Effector CD8-positive, alpha-beta T cell (primary cell): ENCODE measurements at places on chromosomes 2 and 18.
A peak's percentile ranks its signal among the peaks of the same experiment; 100 is the strongest.

- no peak for DNase-seq
Observed at GRCh38 chr2:53498210-53498609, 269.4 kb upstream of the CHAC2 start.

DNA sequence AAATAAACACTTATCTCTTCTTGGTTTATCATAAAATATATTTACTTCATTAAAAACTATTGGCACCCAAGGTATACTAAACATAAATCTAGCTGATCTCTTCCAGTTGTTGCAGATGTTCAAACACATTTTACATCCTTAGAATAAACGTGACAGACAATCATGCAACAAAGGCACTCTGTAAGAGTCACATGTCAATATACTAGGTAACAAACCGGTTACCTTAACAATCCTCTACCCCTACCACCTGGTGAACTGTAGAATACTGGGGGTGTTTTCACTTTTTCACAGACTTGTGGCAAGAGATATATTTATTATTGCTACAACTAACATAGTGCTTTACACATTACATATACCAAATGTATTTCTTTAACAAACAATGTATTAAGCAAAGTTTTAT is 15.8 kb downstream of the STK17B start:
- DNase-seq, result no peak

GRCh38 chr2:60560734-60561644 is 7.5 kb upstream of the BCL11A start:
- no peak for DNase-seq

DNA sequence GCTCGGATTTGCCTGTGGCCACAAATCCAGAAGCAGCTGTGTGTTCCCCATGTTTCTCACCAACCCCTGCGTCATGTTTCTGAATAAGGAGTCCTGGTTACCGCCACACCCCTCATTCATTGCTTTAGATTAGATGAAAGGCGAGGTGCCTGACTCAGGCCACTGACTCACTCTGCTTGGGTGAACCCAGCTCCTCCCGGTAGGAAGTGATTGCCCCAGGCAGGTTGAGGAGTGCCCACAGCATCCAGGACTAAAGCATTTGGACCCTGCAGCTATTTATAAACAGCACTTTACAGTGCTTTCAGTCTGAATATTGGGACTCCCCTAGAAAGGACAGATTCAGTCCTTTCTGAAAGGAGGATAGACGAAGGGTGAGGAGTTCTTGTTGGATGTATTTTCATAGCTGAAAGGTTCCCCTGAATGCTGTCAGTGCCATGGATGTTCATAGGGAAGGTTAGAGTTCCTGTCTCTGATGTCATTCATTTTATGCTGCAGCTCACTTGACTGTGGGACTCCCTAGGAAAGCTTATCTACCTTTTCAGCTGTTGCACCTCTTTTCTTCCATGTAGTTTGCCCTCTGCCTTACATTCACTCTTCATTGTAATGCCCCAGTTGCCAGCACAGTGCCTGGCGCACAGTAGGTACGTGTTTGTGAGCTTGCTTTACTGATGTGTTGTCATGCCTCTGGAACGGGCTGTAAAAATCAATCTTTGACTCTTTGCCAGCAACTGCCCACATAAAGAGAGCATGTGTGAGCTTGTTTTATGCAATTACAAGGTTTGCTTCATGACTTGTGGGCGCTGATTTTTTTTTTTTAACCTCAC is 14.9 kb downstream of the ITGA6 start:
- DNase-seq, result peak; percentile 10

- DNase-seq, result no peak
Observed at GRCh38 chr18:45828917-45829811, 3.7 kb downstream of the SIGLEC15 start.

DNA sequence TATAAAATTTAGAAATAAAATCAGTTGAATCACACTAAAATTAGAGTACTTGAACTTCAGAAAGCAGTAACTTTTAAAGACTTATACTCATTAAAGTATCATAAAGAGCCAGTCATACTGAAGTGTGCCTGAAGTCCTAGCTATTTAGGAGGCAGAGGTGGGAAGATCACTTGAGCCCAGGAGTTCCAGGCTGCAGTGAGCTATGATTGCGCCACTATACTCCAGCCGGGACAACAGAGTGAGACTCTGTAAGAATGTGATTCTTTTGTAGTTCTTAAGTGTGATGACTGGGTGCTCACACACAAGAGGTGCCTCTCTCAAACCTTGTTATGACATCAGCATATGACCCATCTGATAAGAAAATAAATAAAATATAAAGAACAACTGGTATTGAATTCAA is 14.6 kb downstream of the TLK1 start:
- DNase-seq, result no peak

GRCh38 chr2:217666338-217666737 is 336.5 kb downstream of the TNS1 start:
- no peak for DNase-seq

DNA sequence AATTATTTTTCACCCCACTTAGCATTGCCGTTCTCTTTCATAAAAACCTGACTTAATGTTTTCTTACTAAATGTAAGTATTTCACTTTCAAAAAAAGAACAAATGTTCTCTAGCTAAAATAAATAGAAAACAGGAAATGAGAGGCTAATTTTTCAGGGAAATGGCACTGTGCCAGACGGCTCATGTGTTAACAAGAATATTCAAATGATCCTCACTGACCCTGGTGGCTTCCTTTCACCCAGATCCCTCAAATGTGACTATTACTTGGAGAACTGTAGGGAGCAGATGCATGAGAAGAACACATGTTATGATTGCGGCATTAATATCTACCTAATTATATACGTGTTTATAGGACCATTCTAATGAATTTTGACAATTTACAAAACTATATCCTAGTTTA is 827.7 kb downstream of the SOCS6 start:
- no peak for DNase-seq

DNA sequence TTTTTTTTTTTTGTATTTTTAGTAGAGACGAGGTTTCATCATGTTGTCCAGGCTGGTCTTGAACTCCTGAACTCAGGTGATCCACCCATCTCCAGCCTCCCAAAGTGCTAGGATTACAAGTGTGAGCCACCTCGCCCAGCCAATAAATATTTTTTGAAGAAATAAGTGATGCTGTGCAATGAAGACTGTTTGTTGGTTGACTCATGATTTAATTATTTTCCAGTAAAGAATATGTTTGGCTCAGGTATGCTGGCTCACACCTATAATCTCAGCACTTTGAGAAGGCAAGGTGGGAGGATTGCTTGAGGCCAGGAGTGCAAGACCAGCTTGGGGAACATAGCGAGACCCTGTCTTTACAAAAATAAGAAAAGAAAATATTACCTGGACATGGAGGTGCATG is 41.8 kb upstream of the LPIN2 start:
- no peak for DNase-seq

GRCh38 chr2:19810637-19811036 is 91.1 kb downstream of the TTC32 start:
- no peak for DNase-seq

DNA sequence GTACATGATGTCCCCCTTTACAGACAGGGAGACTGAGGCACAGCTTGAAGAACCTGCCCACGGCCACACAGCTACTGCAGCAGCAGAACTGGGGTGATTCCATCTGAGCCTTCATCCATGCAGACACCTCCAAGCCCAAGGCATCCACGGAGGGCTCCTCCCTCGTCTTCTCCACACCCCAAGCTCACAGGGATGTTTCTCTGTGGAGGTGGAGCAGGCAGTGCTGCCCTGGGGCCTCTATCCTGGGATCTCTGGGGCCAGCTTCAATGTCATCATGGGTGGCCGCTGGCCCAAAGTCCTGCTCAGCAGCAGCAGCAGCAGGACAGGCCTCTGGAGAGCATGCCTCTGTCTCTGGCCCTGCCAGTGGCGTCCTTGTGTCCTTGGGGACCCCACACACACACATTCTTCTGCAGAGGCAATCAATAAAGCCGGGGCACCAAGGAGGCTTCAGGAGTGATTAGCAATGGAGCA is 31.2 kb downstream of the ADI1 start:
- DNase-seq, result no peak

GRCh38 chr18:64180617-64181016 is 31.7 kb upstream of the LINC00305 start:
- no peak for DNase-seq

GRCh38 chr2:209519271-209519670 is 95.4 kb downstream of the MAP2 start:
- no peak for DNase-seq

DNA sequence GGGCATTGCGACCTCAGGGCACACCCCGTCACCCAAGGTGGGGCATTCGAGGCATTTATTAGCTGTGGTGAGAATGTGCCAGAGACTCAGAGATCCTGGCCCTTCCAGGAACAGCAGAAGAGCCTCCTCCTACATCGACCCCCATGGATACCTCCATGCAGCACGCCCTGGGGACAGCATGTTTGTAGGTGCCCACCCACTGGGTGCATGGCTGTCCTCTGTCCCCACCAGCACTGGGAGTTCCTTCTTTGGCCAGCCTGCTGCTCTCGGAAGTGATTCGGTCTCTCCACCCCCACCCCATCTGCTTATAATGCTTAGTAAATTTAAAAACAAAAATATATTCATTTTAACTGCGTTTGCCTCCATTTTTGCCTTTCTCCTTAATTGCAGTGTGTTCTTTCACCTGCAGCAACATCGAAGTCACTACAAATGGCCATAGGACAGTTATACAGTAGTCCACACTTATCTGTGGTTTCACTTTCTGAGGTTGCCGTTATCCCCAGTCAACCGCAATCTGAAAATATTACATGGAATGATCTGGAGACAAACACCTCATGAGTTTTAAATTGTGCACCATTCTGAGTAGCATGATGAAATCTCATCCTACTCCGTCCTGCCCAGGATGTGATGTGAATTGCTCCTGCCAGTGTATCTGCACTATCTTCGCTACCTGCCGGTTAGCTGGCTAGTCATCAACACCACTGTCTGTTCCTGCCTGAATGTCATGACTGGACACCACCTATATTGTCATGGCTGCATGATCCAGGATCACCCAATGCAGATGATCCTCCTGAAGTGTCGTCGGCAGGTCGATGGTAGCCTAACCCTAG is 29.6 kb upstream of the ZCCHC2 start:
- DNase-seq, result no peak

DNA sequence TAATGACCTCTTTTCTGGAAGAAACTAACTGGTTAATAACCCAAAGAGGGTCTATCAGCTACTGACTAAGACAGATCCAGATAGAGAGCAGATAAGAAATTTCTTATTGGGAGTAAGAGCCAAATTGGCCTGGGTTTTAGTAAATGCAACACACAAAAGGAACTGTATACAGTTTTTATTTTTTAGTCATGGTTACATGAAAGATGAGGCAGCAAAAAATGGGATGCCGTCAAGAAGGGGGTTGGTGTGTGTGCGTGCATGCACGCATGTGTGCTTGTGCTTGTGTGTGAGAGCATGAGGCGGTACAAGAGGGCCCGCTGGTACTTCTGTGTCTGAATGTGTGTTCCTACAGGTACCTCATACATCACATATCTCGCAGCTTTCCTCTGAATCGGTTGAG is 466.2 kb upstream of the HNRNPA3 start:
- DNase-seq, result no peak

- no peak for DNase-seq
Observed at GRCh38 chr2:154952346-154952980, 254.0 kb downstream of the KCNJ3 start.

- DNase-seq, result no peak
Observed at GRCh38 chr2:88038263-88039105, 17.1 kb downstream of the KRCC1 start.
